CD4-positive, alpha-beta memory T cell (primary cell): ENCODE measurements at places on chromosomes 2 and 18. TPM values are rescaled to one million over a fixed set of nuclear protein-coding genes. Genes with fewer than 3 reads are reported as not detected.

- no peaks in the 10 kb centered on the region for H3K36me3 ChIP-seq
- no peak overlapping the region for H3K4me3 ChIP-seq
- no peaks in the 10 kb centered on the region for H3K4me1 ChIP-seq
- H3K27ac ChIP-seq: no peak overlapping the region
- H3K27me3 ChIP-seq: no peaks in the 10 kb centered on the region
- DNase-seq: no peak
Observed at GRCh38 chr2:237229905-237230304, 144.2 kb downstream of the COPS8 start.

CROCC2 gene
- polyA plus RNA-seq: not detected

DNA sequence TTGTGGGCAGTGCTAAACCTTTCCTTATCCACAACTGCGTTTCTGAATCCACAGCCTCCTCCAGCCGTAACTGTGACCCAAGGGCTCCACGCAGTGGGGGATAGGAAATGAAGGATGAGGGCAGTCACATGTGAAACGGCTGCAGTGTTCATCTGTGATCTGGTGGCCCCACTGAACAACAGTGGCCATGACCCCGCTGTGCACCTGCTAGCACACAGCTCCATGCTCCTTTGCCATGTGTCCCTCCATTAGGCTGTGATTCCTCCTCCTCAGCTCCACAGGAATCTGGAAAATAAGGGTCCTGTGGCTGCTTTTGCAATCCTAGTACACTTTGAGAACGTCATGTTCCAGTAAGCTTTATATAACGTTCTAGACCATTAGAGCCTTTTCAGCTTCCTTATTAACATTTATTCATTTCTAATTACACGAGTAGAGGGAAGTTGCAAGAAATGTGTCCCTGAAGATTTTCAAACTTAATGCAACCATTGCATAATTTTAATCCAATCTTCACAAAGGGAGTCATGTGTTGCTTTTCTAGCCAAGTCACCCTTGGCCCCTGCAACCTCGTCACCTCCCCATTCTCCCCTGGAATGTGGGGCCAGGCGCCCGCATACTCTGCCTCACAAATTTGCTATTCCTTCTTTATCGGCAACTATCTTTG, 7.1 kb upstream of the NAPG start:
- no peaks in the 10 kb centered on the region for H3K4me1 ChIP-seq
- no peak for DNase-seq
- no peaks in the 10 kb centered on the region for H3K36me3 ChIP-seq

GRCh38 chr2:18180031-18180610, 301.7 kb downstream of the KCNS3 start:
- H3K4me3 ChIP-seq: no peak overlapping the region
- no peaks in the 10 kb centered on the region for H3K36me3 ChIP-seq
- H3K27ac ChIP-seq: no peak overlapping the region
- H3K4me1 ChIP-seq: no peaks in the 10 kb centered on the region

GRCh38 chr2:230097841-230098240, 29.1 kb upstream of the SLC16A14 start:
- no peaks in the 10 kb centered on the region for H3K27me3 ChIP-seq
- no peak overlapping the region for H3K4me3 ChIP-seq
- DNase-seq: no peak

- no peak for DNase-seq
Observed at GRCh38 chr18:78099979-78100588, 850.4 kb downstream of the GALR1 start.

- peaks cover 4% of the 10 kb centered on the region for H3K36me3 ChIP-seq
- no peaks in the 10 kb centered on the region for H3K27me3 ChIP-seq
- no peak overlapping the region for H3K27ac ChIP-seq
- no peak for DNase-seq
Observed at GRCh38 chr2:134370655-134371445, 117.0 kb downstream of the MGAT5 start.

PRSS56 gene
- not detected for polyA plus RNA-seq

GRCh38 chr2:111185361-111186022, 64.8 kb downstream of the BCL2L11 start:
- H3K36me3 ChIP-seq: no peaks in the 10 kb centered on the region
- H3K4me3 ChIP-seq: no peak overlapping the region
- no peaks in the 10 kb centered on the region for H3K4me1 ChIP-seq
- H3K27ac ChIP-seq: no peak overlapping the region

POTEI gene
- polyA plus RNA-seq: not detected

- H3K27me3 ChIP-seq: no peaks in the 10 kb centered on the region
- no peaks in the 10 kb centered on the region for H3K36me3 ChIP-seq
Observed at GRCh38 chr2:48207201-48207641, 300.9 kb upstream of the FBXO11 start.

APCDD1 gene
- not detected for polyA plus RNA-seq

DNA sequence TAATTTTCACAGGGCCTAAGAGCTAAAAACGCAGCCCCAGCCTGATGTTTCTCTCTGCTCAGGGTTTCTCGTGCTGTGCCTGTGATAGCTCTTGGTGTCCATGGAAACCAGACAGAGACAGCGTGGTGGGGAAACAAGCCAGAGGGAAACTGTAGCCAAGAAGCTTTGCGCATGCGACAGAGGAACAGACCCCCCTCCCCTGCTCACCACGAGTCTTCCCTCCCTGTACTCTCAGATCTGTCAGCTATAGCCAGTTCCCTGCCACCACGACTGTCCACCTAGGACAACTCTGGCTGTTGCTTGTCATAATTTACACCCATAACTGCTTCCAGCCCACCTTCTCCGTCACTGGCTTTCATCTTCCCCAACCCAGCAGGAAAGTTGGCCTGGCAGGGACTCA, 13.2 kb upstream of the DNAJC27 start:
- no peak for DNase-seq
- H3K4me1 ChIP-seq: no peaks in the 10 kb centered on the region
- no peak overlapping the region for H3K4me3 ChIP-seq
- H3K27me3 ChIP-seq: no peaks in the 10 kb centered on the region
- no peak overlapping the region for H3K27ac ChIP-seq
